ENCODE measurements at places on chromosomes 11 and 22.

DNA sequence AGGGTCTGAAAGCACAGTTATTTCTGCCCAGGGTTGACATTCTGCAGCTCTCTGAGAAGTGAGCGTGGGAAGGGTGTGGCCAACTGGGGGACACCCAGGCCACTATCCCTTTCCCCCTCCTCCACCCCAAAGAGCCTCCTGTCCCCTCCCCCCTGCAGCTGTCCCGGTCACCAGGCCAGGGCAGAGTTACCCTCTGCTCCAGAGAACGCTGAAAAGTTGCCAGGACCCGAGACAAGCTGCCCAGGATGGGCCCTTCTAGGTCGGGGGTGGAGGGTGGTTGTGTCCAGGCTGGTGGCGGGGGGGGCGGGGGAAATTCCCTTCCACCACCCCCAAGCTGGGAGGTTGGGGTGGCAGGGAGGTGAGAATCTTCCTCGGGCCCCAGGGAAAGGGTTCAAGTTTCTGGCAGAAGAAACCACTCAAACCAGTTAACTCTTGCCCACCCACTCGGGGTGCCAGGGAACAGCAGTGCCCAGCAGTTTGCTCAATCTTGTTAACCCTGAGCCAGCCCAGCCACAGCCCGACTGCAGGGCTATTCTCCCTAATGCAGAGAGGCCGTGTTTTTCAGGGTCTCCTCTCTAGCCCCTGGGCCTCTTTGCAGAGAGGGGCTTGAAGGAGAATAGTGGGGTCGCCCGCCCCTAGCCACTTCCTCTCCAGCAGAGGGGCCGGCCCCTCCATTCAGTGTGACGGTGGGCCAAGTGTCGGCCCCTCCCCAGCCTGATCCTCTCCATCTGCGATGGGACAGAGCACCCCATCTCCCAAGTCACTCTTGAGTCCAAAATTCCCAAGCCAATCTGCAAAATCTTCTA, 697 bp downstream of the LGALS1 start:
- no peak for DNase-seq

GRCh38 chr11:72514331-72514730, 80.0 kb upstream of the CLPB start:
- DNase-seq: no peak

DNA sequence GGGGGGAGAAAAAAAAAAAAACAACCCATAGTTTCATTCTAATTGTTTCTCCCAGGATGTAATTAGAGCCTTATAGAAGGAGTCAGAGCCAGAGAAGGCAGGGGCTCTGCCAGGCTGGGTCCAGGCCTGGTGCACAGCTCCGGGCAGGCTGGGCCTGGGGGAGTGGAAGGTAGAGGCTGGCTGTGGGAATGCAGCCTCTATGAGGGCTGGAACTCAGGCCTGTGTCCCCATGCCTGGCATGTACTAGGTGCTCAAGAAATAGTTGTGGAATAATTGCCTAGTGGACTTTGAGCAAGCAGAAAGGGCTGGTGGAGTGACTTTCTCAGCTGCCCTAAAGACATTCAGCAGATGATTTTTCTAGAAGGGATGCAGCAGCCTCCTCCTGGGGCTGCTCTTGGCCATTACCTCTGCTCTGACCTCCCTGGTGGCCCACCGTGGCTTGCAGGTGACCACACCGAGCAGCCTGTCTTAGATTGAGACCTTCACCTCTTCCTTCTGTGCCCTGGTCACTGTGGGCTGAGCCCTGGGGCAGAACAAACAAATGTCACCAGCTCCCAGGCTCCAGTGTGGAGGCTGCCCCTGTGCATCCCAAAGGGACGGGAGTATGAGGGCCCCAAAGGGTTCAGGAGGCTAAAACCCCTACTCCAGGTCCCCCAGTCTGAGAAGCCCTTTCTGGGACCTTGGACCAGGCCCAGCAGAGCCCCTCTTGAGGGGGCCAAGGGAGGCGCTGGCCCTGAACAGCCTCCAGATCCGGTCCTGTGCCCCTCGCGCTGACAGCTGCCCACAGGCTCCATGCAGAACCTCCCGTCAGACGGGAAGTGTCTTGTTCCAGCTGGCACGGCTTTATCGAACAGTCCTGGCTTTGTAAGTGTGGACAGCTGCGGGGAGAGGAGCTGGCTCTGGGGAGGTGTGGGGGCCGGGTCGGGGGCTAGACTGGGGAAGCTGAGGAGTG, 18.8 kb downstream of the MYEOV start:
- no peak for DNase-seq

- no peak for DNase-seq
These were observed 128.3 kb downstream of the CRYBB2 start for GRCh38 chr22:25347752-25348102.

GRCh38 chr22:47914481-47915097, 1152.1 kb downstream of the TBC1D22A start:
- no peak for DNase-seq

GRCh38 chr11:22923561-22923960, 63.3 kb upstream of the CCDC179 start:
- DNase-seq: no peak

- DNase-seq: no peak
These were observed 629.5 kb upstream of the ANO3 start for GRCh38 chr11:25702417-25702816.

GRCh38 chr22:35380013-35380412, 883 bp upstream of the HMOX1 start:
- DNase-seq: no peak

GRCh38 chr11:130636722-130637464, 188.4 kb downstream of the ADAMTS15 start:
- no peak for DNase-seq

DNA sequence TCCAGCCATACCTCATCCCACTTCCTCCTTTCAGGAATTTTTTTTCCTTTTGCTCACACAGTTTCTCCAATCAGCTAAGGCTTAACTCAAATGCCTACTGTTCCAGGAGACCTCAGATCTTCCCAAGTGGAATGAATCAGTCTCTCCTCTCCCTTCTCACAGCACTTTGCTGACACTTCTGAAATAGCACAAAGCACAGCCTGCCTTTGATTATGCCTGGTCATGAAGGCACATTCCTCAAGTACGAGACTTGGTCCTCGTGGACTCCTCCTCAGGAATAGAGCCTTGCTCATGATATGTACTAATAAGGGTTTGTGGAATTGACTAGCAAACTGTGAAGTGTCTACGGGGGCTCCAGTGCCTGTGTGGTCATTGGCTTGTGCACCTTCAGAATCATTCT, 176.7 kb upstream of the TENM4 start:
- DNase-seq: no peak

DNA sequence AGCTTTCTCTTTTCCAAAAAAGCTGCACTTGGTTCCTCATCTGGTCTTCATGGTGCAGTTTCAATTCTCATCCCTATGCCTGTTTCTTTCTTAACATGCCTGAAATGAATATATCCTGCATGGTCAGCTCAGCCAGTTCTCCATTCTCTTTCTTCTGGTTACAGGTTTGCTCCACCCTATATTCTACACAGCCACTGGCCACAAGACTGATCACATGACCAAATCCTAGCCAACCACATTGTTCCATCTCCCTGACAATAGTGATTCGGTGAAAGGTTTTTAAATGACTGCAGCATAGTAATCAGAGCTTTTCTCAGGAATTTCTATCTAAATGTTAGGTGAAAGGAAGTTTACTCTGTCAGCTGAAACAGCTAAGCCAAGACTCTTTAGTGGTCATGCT, 891.4 kb downstream of the METTL15 start:
- no peak for DNase-seq

- no peak for DNase-seq
These were observed 181.9 kb upstream of the BDNF start for GRCh38 chr11:27882066-27882697.

DNA sequence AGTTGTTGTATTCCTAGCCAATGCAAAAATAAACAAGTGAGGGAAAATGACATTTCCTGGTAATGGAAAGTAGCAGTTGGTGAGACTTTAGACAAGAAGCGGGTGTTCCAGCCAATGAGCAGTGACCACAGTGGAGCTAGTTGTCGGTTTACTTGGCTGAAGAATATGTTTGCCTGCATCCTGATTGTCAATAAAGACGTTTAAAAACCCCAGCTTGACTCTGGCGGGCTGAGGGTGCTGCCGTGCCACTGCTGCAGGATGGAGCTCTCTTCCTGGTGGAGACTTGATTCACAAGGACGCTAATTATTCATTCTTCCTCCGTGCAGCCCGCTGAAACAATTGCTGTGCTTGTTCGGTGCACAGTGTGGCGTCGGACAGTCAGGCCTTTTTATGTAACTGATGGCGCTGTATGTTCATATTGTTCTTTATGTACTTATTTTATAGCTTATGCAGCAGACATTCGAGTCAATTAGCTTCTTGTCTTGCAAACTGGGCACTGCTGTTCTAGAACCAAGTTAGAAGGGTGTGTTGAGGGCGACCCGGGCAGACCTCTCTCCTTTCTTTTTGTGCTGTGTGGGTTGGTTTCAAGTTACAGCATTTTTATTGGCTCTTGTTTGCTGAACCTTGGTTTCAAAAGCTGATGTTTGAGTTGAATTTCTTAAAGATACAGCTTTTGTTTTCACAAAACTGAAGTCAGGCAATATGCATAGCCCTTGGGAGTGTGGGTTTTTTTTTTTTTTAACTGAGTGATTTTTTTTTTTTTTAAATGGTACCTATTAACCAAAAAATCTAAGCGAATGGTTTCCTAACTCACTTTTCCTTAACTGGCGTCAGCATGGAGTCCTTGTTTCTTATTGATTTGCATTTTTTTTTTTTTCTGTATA, 153.9 kb downstream of the TEAD1 start:
- DNase-seq: no peak

GRCh38 chr11:122050021-122050690, 65.9 kb downstream of the BLID start:
- DNase-seq: no peak

- DNase-seq: no peak
These were observed 36.5 kb downstream of the OR2AG2 start for GRCh38 chr11:6735306-6735705.

All from T follicular helper cell (primary cell).